T-helper 17 cell (primary cell): ENCODE measurements at places on chromosomes 13 and 19. TPM values are rescaled to one million over a fixed set of nuclear protein-coding genes. Genes with fewer than 3 reads are reported as not detected.

Gene ZNF562
- 13.8 TPM for total RNA-seq

Gene TEX29
- total RNA-seq: not detected

Gene PSG1
- 0.63 TPM for total RNA-seq

Gene P2RY11
- total RNA-seq: 46.6 TPM

Gene SCN1B
- 1.9 TPM for total RNA-seq

Gene PLPPR3
- not detected for total RNA-seq

Gene KCNRG
- total RNA-seq: 0.91 TPM

Gene SOX1
- total RNA-seq: not detected

Gene CEACAM3
- total RNA-seq: 0.25 TPM

GRCh38 chr13:78700121-78700910 is 41.4 kb upstream of the OBI1 start:
- no peak overlapping the region for H3K4me3 ChIP-seq
- H3K4me1 ChIP-seq: no peaks in the 10 kb centered on the region
- H3K36me3 ChIP-seq: no peaks in the 10 kb centered on the region
- H3K27me3 ChIP-seq: peaks cover 28% of the 10 kb centered on the region
- H3K27ac ChIP-seq: no peak overlapping the region

DNA sequence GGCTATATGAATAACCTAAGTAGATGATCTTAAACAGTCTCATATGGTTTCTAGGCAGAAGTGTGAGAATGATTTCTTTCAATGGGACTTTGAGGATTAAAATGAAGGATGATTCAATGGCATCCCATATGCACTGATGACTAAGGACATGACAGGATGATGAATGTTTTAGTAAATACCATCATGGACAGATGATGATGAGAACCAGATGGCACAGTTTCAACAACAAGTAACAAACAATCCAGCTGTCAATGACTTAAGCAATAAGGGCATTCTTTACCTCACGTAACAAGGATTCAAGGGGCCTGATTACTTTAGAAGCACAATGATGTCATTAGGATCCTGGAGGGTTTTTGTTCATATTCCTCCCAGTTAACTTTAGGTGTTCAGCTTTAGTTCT is 2678.4 kb downstream of the PCDH9 start:
- H3K36me3 ChIP-seq: no peaks in the 10 kb centered on the region
- H3K4me3 ChIP-seq: no peak overlapping the region
- H3K27me3 ChIP-seq: no peaks in the 10 kb centered on the region

DNA sequence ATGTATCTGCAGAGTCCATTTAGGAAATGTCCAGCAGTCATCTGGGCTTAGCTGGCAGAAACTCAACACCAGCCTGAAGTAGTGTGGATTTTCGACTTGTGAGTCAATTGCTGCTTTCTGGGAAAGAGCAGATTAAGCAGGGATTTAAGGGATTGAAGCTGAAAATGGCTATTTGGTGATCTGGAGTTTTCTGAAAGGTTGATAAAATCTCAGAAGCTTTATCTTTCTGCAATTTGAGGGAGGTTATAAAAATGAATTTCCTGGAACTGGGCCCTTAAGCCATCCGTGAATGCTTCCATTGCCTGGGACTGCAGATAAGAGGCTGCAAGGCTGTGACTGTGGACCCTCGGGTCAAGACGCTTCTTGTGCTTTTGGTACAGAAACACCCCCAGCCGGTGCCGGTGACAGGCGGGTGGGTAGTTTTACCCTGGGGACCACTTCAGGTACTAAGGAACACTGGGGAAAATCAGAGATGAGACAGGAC is 61.5 kb downstream of the COL4A1 start:
- no peak overlapping the region for H3K27ac ChIP-seq
- H3K36me3 ChIP-seq: no peaks in the 10 kb centered on the region
- no peak for DNase-seq
- H3K27me3 ChIP-seq: peaks cover 36% of the 10 kb centered on the region
- H3K4me3 ChIP-seq: no peak overlapping the region
- H3K4me1 ChIP-seq: no peaks in the 10 kb centered on the region

- no peaks in the 10 kb centered on the region for H3K27me3 ChIP-seq
- no peaks in the 10 kb centered on the region for H3K36me3 ChIP-seq
- no peak overlapping the region for H3K4me3 ChIP-seq
- DNase-seq: no peak
- H3K4me1 ChIP-seq: no peaks in the 10 kb centered on the region
- no peak overlapping the region for H3K27ac ChIP-seq
Observed at GRCh38 chr13:85108356-85108755, 690.9 kb downstream of the SLITRK6 start.

GRCh38 chr19:53971673-53972072 is 8.9 kb downstream of the CACNG8 start:
- H3K4me1 ChIP-seq: no peaks in the 10 kb centered on the region
- peaks cover 43% of the 10 kb centered on the region for H3K27me3 ChIP-seq
- H3K36me3 ChIP-seq: peaks cover under 1% of the 10 kb centered on the region
- no peak for DNase-seq
- H3K4me3 ChIP-seq: no peak overlapping the region

- H3K36me3 ChIP-seq: no peaks in the 10 kb centered on the region
- H3K27me3 ChIP-seq: no peaks in the 10 kb centered on the region
- H3K4me3 ChIP-seq: no peak overlapping the region
- H3K27ac ChIP-seq: no peak overlapping the region
- peaks cover 2% of the 10 kb centered on the region for H3K4me1 ChIP-seq
Observed at GRCh38 chr13:33524086-33524485, 238.5 kb upstream of the STARD13 start.

GRCh38 chr13:43838909-43839308 is 40.6 kb downstream of the CCDC122 start:
- H3K27ac ChIP-seq: no peak overlapping the region
- no peak for DNase-seq
- H3K4me3 ChIP-seq: no peak overlapping the region
- no peaks in the 10 kb centered on the region for H3K36me3 ChIP-seq
- no peaks in the 10 kb centered on the region for H3K4me1 ChIP-seq

DNA sequence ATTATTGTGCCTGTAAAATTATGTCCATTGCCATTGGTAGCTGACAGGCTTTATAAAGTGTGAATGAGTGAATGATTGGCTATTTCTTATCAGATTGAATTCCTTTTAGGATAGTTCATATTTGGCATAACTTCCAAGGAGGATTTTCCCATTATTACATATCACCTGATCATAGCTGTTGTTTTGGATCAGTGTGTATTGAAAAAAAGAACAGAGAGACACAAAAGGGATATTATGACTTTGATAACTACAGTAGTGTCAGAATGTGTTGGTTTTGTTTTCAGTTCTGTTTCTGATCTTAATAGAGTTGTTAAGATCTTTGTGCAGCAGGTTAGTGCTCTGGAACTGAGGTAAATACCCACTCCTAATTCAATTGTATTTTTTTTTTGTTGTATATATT is 103.8 kb downstream of the LRCH1 start:
- peaks cover 11% of the 10 kb centered on the region for H3K4me1 ChIP-seq
- peak overlapping the region; percentile 2 for H3K27ac ChIP-seq
- DNase-seq: no peak
